Retinal pigment epithelial cell (primary cell): ENCODE measurements at places on chromosomes 7 and 10.

- DNase-seq = no peak
These were observed 1.1 kb upstream of the GAD2 start for GRCh38 chr10:26215396-26215934.

GRCh38 chr10:44249490-44249889 is 135.4 kb downstream of the CXCL12 start:
- DNase-seq = no peak

GRCh38 chr10:102738692-102739121 is 5.0 kb upstream of the WBP1L start:
- DNase-seq = no peak

DNA sequence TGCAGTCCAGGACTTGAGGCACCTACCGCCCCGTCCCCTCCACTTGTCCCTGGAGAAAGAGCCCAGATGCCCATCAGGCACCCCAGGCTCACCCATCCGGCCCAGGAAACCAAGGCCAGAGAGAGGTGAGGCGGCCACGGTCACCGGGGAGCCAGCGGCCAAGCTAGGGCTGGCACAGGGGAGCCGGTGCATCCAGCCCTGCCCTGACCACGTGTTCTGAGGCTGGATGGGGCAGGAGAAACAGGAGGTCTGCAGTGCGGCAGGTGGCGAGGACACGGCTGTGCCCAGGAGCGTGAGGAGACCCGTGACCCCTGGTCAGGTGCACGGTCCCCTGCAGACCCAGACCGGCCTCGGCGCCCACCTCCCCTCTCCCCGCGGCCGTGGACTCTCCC is 27.6 kb downstream of the UNCX start:
- no peak for DNase-seq

- DNase-seq = peak; percentile 51
These were observed 128.5 kb downstream of the MAD1L1 start for GRCh38 chr7:2104107-2104710.

DNA sequence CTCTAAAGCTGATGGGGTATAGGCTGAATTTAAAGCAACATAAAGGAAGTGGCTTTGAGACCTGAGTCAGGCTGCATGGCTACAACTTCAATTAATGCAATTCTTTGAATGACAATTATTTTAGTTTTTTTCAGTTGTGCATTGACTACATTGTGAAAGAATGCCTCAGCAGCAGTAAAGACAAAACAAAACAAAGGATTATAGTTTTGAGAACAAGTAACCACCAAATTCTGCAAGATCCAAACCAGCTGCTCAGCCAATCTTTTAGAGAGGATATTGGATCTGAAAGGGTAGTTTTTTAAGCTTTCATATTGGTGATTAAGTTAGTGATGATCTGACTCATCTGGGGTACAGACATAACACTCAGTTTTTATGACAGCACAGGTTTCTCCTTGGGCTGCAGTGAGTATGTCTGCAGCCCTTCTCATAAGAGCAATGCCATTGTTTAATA is 40.6 kb upstream of the ABCA13 start:
- peak; percentile 46 for DNase-seq

- no peak for DNase-seq
These were observed 40.0 kb upstream of the NPFFR1 start for GRCh38 chr10:70323697-70324338.

DNA sequence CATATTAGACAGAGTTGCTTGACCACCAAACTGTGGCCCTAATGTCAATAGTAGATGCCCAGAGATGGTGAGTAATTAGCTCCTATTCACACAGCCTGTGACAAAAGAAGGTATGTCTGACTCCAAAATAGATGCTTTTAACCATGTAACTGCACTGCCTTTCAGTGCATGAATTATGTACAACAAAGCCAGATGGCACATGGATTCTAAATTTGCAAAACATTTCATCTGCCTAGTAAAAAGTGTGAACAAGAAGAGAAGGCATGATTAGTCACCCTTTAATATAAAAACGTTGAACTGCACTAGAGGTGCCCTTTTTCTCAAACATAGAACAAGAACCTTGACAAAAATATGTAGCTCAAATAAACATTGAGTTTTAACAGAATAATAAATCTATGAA is 35.5 kb upstream of the PTPRZ1 start:
- DNase-seq = no peak

- DNase-seq = no peak
These were observed 38.2 kb downstream of the WNT2 start for GRCh38 chr7:117284692-117285091.

- no peak for DNase-seq
These were observed 16.0 kb downstream of the GRIFIN start for GRCh38 chr7:2460188-2460587.

DNA sequence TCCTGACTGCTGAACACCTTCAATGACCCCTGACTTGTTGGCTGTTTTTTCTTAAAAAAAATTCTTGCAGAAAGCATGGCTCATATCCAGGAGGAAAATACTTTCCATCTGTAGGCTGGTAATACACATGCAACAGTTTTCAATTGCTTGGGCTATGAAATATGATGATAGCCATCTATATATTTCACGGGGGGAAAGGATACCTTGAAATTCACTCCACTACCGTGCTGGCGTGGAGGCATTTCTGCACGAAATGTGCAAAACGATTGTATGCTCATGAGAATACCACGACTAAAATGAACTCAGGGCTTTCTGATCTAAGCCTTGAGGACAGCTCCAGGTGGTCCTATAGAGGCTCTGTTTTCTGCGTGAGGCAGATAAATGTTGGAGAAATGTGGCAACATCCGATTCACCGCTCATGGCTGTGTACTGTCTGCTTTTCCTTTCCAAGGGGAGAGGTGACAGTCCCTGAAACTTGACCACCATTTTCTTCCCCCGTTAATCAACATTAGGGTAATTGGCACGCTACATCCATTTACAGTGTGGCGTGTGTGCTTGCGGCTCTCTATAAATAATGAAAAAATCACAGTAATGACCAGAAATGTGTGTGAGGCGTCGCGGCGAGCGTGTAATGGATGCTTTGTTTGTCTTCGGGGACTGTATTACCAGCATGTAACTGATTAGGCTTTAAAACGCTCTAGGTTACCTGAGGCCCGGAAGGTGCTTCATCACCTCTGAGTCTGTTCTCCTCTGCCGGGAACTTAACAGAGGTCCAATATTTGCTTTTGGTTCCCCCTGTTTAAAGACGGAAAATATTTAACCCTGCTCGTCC is 12.8 kb upstream of the CARD11 start:
- DNase-seq = no peak

- no peak for DNase-seq
These were observed 439.6 kb downstream of the CALN1 start for GRCh38 chr7:71972534-71972933.

GRCh38 chr10:72842164-72842563 is 51.4 kb upstream of the OIT3 start:
- DNase-seq = no peak

GRCh38 chr7:144763291-144763690 is 72.6 kb downstream of the TPK1 start:
- no peak for DNase-seq

DNA sequence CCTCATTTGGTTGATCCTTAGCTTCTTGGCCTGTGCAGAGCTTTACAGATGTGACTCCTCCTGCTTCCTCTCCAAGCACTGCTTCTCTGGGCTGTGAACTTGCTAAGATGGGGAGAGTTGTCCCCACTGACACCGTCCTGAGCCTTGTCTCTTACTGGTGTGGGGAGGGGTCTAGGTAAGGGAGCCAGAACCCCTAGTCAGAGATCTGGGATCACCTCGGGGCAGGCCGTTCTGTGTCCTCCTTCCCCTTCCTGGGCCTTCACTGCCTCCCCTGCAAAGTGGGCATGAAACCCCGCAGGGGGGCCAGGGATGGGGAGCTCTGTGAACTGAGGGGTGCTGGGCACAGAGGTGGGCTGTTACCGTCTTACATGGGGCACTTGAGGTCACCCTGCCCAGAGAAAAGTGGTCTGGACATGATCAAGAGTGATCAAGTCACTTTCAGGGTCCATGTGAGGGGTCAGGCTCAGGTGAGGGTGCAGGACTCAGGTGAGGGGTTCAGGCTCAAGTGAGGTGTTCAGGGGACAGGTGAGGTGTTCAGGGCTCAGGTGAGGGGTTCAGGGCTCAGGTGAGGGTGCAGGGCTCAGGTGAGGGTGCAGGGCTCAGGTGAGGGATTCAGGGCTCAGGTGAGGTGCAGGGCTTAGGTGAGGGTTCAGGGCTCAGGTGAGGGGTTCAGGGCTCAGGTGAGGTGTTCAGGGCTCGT is 86.2 kb downstream of the ADCY1 start:
- DNase-seq = no peak

- no peak for DNase-seq
These were observed 28.4 kb upstream of the AGK start for GRCh38 chr7:141522657-141523342.

- DNase-seq = no peak
These were observed 73.9 kb downstream of the TMEM130 start for GRCh38 chr7:98795741-98796493.

- no peak for DNase-seq
These were observed 43.5 kb downstream of the PRTFDC1 start for GRCh38 chr10:24908793-24909423.

GRCh38 chr7:151686826-151687225 is 167.1 kb upstream of the RHEB start:
- no peak for DNase-seq

DNA sequence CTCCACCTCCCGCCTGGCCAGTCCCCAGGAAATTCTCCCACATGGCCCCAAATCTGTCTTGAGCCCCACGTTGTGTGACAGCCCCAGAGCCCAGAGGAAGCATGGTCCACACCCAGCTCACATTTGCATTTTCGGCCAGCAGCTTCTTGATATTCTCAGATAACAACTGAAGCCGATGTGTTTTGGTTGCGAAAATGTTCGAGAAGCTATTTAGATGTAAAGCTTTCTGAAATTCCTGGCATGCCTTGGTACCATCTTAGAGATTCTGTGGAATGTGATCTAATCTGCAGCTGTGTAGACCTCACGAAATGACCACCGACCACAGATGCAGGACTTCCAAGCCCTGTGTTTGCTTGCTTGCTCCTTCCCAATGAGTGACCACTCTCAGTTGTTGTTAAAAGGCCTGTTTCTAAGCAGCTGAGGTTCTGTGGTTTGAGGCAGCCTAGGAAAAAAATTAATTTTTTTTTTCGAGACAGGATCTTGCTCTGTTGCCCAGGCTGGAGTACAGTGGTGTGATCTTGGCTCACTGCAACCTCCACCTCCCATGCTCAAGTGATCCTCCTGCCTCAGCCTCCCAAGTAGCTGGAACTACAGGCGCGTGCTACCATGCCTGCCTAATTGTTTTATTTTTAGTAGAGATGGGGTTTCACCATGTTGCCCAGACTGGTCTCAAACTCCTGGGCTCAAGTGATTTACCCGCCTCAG is 8.8 kb downstream of the SLC4A2 start:
- no peak for DNase-seq

GRCh38 chr10:49394933-49395740 is 752 bp downstream of the DRGX start:
- no peak for DNase-seq

DNA sequence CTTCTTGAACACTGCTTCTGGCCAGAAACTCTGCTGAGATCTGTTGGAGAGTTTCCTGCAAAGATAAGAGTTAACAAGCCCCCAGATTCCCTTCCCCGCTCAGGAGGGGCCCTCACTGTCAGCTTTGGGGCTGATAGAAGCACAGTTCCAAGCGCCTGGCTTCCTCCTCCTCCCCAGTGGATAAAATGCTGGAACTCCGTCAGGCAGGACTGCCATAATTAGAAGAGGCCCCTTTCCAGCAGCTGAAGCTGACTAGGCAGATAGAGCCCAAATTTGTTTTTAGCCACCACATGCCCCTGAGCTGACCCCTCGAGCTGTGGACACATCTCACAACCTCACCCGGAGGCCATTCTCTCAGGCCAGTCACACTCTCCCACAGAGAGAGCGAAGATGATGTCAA is 89.4 kb downstream of the TBXAS1 start:
- no peak for DNase-seq

GRCh38 chr10:113554214-113554613 is 1.4 kb downstream of the HABP2 start:
- no peak for DNase-seq

DNA sequence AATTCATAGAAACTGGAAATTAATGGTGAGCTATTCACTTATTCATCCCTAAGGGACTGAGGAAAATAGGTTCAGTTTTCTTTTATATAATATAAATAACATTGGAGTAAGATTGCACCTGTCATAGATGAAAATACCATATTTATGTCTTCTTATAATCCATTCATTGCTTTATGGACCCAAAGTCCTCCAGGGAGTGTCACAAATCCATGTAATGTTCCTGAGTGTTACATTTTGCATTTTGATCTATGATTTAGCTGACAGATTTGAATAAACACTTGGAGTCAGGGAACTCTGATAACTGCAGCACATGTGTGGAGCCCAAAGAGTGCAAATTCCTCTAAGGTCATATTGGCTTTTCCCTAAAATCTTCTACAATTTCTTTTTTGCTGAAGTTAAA is 484.3 kb downstream of the MDFIC start:
- DNase-seq = no peak

DNA sequence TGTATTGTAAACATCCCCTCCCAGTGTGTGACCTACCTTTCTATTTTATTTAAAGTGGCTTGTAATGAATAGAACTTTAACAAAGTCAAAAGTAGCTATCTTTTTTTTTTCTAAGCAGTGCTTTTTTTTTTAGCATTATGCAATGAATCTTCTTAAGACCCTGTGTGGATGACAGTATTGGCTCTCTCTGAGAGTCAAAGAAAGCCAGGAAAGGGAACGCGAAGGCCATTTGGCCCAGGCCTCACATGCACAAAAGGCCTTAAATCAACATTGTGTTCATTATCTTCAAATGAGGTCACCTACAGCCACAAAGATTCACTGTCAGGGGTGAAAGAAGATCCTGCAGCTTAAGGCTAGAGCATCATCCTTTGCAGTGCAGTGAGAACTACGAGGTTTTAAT is 721.5 kb downstream of the GRID1 start:
- no peak for DNase-seq

- DNase-seq = no peak
These were observed 59.9 kb upstream of the AQP1 start for GRCh38 chr7:30851651-30852307.

- no peak for DNase-seq
These were observed 781.8 kb downstream of the DNAJB9 start for GRCh38 chr7:109351493-109351892.

DNA sequence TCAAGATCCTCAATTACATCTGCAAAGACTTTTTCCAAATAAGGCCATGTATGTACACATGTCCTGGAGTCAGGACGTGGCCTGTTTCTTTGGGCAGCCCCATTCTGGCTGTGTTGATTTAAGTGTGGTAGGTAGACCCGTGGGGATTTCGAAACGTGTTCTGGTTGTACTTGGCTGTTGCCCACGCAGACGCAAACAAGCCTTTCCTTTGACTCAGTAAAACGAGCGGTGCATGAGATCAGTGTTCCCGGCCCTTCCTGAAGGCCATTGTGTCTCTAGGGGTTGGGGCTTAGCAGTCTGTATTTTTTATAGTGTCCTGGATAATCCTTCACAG is 64.8 kb upstream of the DNAJB6 start:
- peak; percentile 25 for DNase-seq

- DNase-seq = no peak
These were observed 66.0 kb downstream of the SUGCT start for GRCh38 chr7:40200791-40201190.

DNA sequence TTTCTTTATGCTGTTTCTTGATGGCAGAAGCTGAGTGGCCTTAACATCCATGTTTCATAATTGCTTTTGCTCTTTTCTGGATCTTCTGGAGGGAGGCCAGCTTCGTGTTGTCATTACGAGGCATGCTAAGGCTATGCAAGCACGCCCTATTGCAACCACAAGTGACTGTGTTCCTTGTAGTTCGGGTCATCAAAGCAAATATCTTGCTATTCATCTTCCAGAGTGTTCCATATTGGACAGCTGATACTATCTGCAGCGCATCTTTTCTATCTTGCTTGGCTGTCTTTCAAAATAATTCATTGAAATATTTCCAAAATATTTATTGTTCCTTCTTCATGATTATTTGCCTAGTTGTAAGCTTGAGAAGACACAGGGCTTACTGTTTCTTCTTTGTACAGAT is 5.0 kb downstream of the EPHB6 start:
- no peak for DNase-seq
